ENCODE measurements at places on chromosomes 11 and 22.
A peak's percentile ranks its signal among the peaks of the same experiment; 100 is the strongest.

- DNase-seq, result no peak
Observed at GRCh38 chr11:85893395-85893794, 38.2 kb downstream of the CCDC83 start.

GRCh38 chr11:83871054-83871453 lies 584.9 kb upstream of the CCDC90B start:
- no peak for DNase-seq

DNA sequence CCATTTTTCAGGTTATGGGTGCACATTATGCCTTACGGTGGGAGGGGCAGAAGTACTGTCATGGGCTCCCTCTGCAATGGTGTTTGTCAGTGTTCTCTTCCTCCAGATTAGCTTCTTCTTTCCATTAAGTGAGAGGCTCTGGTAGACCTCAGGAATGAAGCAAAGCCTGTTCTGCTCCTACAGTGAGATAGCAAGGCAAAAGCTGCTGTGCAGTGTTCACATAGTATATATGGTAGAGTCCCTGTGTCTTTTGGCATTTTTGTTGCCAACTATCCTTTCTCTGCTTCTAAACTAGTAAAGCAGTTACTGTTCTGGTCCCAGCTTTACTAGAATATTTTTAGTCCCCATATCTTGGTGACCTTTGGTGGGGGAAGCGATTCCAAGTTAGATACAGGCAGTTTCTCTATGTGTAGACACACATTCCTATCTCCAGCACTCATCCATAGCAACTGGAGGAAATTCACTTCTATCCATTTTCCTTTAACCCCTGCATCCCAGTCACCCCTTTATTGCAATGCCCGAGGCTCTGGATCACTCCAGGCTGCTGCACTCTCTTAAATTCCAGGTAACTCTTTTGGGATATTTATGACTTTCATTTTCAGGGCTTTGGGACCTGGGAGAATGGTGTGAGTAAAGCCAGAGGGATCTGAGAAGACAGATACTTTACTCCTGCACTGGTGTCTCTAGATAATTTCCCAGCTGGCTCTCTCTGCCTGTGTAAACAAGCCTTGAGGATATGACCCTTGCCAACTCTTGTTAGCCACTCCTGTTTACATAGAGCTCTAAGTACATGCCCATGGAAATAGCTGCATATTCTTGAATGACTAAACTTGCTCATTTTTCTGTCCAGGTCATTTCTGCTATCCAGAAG lies 3.9 kb upstream of the TRIM34 start:
- no peak for DNase-seq

DNA sequence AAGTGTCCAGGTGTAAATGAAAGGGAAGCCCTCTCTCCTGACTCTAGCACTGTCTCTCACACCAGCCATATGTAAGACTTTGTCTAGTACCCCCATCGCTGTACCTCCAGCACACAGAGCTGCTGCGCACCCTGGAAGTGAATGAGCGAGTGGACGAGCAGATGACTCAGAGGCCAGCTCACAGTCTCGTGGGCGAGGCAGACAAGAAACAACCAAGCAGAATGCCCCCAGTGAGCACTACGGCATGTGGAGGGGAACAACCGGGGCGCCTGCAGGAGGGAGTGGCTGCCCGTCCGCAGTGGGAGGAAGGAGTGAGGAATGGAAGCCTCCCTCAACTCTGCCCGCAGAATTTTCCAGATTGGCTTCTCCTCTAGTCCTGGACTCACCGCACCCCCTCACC lies 46.4 kb downstream of the MCM5 start:
- no peak for DNase-seq

DNA sequence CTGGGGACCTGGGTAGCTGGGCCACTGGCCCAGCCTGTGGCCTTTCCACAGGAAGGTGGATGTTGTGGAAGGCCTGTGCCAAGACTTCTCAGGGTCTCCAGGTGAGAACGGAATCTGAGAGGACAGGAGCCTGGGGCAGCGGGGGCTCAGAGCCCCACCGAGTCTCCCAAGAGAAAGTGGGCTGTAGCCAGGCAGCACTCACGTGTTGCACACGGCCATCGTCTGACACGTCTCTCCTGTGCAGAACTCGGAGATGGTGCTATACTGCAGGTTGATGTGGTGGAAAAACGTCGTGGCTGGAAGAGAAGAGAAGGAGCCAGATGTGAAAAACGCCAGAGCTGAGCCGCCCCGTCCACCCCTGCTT lies 6.4 kb downstream of the MOB2 start:
- DNase-seq, result no peak

DNA sequence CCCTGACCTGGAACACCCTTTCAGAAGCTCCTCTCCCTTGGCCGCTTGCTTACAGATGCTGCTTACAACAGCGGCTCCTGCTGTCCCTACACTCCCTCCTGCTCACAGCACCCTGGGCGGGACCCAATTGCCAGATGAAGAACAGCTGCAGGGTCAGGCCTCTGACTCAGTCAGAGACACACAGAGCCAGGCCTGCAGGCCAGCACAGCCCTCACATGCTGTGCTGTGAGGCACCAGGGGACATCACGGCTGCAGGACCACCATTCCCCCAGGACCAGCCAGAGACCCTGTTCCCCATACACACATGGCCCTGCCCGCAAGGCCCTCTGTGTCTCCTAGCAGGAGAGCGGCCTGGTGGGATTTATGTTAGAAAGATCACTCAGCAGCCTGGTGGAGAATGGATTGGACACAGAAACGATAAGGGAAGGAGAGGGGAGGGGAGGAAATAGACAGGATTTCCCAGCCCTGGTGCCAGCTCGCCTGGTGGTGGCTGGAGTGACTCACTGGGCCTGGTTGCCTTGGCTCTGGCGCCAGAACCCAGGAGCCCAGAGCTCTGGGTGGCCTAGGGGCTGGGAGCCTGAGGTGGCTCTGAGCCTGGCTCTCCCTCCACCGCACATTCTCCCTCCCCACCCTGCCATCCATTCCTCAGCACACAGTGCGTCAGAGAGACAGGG lies 6.7 kb downstream of the CAPN5 start:
- DNase-seq, result peak; percentile 58

DNA sequence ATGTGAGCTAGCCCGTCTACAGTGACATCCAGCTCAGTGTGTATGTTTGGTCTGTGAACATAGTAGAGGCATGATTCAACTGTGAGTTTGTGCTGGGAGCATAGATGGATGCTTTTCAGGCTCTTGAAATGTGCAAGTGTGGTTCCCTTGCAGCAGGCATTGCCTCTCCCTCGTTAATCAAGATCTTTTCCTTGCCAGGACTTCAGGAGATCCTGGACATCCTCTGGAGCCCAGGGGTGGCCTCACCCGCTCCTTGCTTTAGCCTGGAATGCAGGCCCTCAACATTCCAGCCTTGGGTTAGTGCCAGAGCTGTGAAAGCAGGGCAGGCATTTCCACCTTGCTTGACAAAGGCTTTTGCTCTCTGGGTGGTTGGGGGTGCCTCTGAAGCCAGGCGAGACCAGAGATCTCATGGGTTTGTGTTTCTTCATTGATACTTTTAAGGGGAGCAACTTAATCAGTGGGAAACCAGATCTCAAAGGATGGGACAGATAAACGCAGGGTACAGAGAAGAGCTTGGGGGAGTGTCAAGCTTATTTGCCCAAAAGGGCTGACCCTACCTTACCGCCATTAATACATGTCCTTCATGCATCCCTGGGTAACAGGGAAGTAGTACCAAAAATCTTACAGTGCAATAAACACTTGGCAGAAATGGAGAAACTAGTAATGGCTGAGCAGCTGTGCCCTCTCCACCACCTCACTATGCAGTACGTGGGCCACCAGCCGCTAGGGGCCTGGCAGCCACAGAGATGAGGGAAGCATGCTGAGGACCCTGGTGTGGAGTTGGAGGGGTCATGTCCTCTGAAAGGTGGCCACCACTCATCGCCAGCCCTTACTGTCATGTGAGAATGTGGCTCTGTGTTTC lies 72.1 kb downstream of the PTPRJ start:
- DNase-seq, result no peak
